ENCODE measurements at places on chromosomes 12 and 14. TPM values are rescaled to one million over a fixed set of nuclear protein-coding genes. Genes with fewer than 3 reads are reported as not detected.

- H3K27me3 ChIP-seq, result no peaks in the 10 kb centered on the region
- H3K4me3 ChIP-seq, result no peak overlapping the region
- no peaks in the 10 kb centered on the region for H3K36me3 ChIP-seq
- no peak for DNase-seq
- no peak overlapping the region for H3K27ac ChIP-seq
Observed at GRCh38 chr12:31362115-31362758, 36.3 kb upstream of the SINHCAF start.

DNA sequence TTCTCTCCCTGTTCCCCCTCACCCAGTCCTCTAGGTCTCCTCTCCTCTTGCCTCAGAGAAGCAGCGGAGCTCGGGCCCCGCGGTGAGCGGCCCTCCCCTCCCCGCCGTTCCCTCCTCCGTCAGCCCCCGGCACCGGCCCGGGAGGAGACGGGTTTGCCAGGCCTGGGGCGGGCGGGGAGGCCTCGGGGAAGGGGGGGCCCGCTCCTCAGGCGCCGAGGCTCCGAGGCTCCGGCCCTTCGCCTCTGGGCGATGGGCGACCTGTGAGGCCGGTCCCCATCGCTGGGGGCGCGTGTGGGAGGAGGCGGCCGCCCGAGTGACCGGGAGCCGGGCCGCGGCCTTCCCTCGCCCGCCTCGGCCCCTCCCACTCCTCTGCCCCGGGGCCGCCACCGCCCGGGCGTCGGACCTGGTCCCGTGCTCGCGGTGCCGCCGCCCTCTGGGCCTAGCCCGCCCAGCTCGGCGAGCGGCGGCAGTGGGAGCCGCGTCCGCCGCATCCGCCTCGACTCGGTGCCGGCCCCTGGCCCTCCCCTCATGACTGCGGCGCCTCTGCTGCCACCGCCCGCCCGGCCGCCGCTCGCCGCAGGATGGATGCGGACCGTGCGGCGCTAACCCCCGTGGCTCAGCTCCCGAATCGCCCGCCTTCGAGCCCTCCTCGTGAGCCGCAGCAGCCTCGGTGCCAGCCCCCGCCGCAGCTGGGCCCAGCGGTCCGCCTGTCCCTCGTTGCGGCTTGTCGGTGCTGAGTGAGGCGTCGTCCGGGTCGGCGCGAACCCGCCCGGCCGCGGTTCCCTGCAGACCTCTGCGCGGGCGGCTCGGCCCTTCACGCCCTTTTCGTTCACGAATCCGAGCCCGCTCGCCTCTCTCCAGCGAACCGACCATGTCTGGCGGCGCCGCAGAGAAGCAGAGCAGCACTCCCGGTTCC is 574 bp downstream of the WNK1 start:
- no peaks in the 10 kb centered on the region for H3K36me3 ChIP-seq
- no peaks in the 10 kb centered on the region for H3K4me1 ChIP-seq
- peak overlapping the region; percentile 72 for H3K4me3 ChIP-seq
- no peak for DNase-seq
- no peaks in the 10 kb centered on the region for H3K27me3 ChIP-seq

- H3K4me1 ChIP-seq, result no peaks in the 10 kb centered on the region
- H3K36me3 ChIP-seq, result no peaks in the 10 kb centered on the region
- H3K27ac ChIP-seq, result no peak overlapping the region
- H3K4me3 ChIP-seq, result no peak overlapping the region
Observed at GRCh38 chr14:45680531-45680930, 427.5 kb upstream of the MIS18BP1 start.

DNA sequence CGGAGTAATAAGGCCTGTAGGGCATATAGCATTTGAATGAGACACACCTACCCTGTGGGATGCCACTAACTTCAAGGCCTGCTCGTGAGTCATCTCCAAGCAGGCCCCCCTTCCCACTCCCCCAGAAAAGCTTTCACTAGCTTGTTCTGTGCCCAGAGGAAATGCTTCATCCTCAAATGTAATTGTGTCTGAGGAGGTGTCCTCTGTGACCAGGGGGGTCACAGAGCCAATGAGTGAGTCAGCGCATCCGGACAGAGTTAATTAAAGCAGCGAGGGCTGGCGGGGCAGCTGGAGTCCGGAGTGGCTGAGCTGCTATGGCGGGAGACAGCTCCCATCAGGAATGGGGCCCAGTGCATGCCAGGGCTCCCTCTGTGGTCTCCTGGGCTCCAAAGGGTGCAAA is 27.0 kb upstream of the ESRRB start:
- no peak overlapping the region for H3K4me3 ChIP-seq
- no peak overlapping the region for H3K27ac ChIP-seq
- DNase-seq, result peak; percentile 22

The SLC10A1 gene
- not detected for total RNA-seq

- no peak for DNase-seq
- H3K36me3 ChIP-seq, result no peaks in the 10 kb centered on the region
- H3K4me1 ChIP-seq, result no peaks in the 10 kb centered on the region
- H3K4me3 ChIP-seq, result no peak overlapping the region
Observed at GRCh38 chr14:53596853-53597525, 359.6 kb downstream of the BMP4 start.

DNA sequence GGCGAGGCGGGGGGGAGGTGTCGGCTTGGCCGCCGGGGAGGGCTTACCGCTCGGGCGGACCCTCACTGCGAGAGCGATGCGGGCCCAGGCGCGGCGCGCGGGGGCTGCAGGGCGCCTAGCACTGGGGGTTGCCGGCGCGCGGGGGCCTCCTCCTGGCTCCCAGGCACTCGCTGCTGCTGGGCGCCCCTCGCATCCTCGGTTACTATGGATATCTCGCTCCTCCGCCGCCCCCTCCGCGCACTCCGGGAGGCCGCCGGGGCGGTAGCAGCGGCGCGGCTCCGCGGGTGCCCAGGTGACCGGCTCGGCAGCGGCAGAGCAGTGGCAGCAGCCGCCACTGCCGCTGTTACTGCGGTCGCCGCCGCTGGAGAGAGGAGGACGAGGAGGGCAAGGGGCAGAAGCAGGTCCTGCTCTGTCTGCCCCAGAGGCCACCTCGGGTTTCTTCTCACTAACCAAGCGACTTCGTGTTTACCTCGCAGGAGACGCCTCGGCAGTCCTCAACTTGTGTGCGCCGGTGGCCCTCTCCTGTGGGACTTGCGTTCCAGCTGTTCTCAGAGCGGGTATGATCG is 250.1 kb downstream of the APAF1 start:
- peaks cover 15% of the 10 kb centered on the region for H3K27me3 ChIP-seq
- H3K27ac ChIP-seq, result no peak overlapping the region
- DNase-seq, result no peak
- no peaks in the 10 kb centered on the region for H3K4me1 ChIP-seq

DNA sequence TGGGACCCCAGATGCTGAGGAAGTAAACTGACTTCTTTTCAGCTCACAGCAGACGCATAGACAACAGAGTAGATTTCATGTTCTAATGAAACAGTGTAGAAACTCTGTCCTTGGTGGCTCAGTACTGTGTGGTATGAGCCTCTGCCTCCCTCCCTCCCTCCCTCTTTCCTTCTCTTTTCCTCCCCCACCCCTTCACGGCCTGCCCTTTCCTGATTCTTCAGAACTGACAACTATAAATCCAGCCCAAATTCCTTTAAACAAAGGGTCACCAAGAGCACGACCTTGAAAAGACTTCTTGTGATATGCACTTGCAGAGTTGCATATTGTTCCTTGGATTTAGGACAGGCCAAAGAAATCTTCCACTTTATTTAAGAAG is 164.0 kb downstream of the ETV6 start:
- H3K4me1 ChIP-seq, result no peaks in the 10 kb centered on the region
- H3K4me3 ChIP-seq, result no peak overlapping the region
- no peak for DNase-seq
- H3K27ac ChIP-seq, result peak overlapping the region; percentile 76
- no peaks in the 10 kb centered on the region for H3K27me3 ChIP-seq
- no peaks in the 10 kb centered on the region for H3K36me3 ChIP-seq

- no peak overlapping the region for H3K4me3 ChIP-seq
- peak overlapping the region; percentile 27 for H3K27ac ChIP-seq
- no peak for DNase-seq
- no peaks in the 10 kb centered on the region for H3K36me3 ChIP-seq
Observed at GRCh38 chr12:27580561-27581330, 56.7 kb downstream of the PPFIBP1 start.

GRCh38 chr14:81536241-81536771 is 2.7 kb upstream of the SEL1L start:
- no peak overlapping the region for H3K4me3 ChIP-seq
- H3K4me1 ChIP-seq, result peaks cover 5% of the 10 kb centered on the region
- H3K36me3 ChIP-seq, result no peaks in the 10 kb centered on the region
- H3K27me3 ChIP-seq, result no peaks in the 10 kb centered on the region
- H3K27ac ChIP-seq, result no peak overlapping the region
- DNase-seq, result no peak

The SPTSSA gene
- 34.1 TPM for total RNA-seq

- H3K36me3 ChIP-seq, result no peaks in the 10 kb centered on the region
- no peak for DNase-seq
- no peak overlapping the region for H3K4me3 ChIP-seq
- H3K27me3 ChIP-seq, result no peaks in the 10 kb centered on the region
- no peak overlapping the region for H3K27ac ChIP-seq
- no peaks in the 10 kb centered on the region for H3K4me1 ChIP-seq
Observed at GRCh38 chr14:105204206-105204930, 23.3 kb upstream of the NUDT14 start.

- H3K36me3 ChIP-seq, result no peaks in the 10 kb centered on the region
- no peaks in the 10 kb centered on the region for H3K4me1 ChIP-seq
- H3K4me3 ChIP-seq, result no peak overlapping the region
Observed at GRCh38 chr12:11623382-11623781, 26.1 kb upstream of the ETV6 start.

DNA sequence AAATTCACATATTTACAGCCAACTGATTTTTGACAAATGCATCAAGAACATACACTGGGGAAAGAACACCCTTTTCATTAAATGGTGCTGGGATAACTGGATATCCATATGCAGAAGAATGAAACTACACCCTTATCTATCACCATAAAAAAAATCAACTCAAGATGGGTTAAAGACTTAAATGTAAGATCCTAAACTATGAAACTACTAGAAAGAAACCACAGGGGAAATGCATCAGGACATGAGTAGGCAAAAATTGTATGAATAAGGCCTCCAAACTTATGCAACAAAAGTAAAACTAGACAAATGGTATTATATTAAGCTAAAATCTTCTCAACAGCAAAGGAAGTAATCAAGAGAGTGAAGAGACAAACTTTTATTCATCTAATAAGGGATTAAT is 242.6 kb downstream of the CPNE8 start:
- H3K36me3 ChIP-seq, result no peaks in the 10 kb centered on the region
- H3K4me3 ChIP-seq, result no peak overlapping the region
- H3K27me3 ChIP-seq, result no peaks in the 10 kb centered on the region

GRCh38 chr12:72089678-72090077 is 151.0 kb downstream of the TPH2 start:
- no peak overlapping the region for H3K27ac ChIP-seq
- no peaks in the 10 kb centered on the region for H3K4me1 ChIP-seq
- no peaks in the 10 kb centered on the region for H3K27me3 ChIP-seq
- no peaks in the 10 kb centered on the region for H3K36me3 ChIP-seq

GRCh38 chr12:91023326-91024004 is 18.7 kb upstream of the EPYC start:
- no peaks in the 10 kb centered on the region for H3K4me1 ChIP-seq
- H3K36me3 ChIP-seq, result no peaks in the 10 kb centered on the region
- no peaks in the 10 kb centered on the region for H3K27me3 ChIP-seq
- DNase-seq, result no peak

The GPX2 gene
- not detected for total RNA-seq

- H3K27ac ChIP-seq, result no peak overlapping the region
- H3K36me3 ChIP-seq, result no peaks in the 10 kb centered on the region
- H3K27me3 ChIP-seq, result no peaks in the 10 kb centered on the region
- no peak overlapping the region for H3K4me3 ChIP-seq
- no peaks in the 10 kb centered on the region for H3K4me1 ChIP-seq
- DNase-seq, result no peak
Observed at GRCh38 chr14:71290960-71291466, 383.8 kb downstream of the PCNX1 start.

The STRAP gene
- total RNA-seq, result 65.8 TPM

GRCh38 chr14:51533160-51533559 is 118.5 kb upstream of the FRMD6 start:
- no peaks in the 10 kb centered on the region for H3K27me3 ChIP-seq
- H3K4me1 ChIP-seq, result no peaks in the 10 kb centered on the region
- no peak for DNase-seq
- no peak overlapping the region for H3K4me3 ChIP-seq
- peak overlapping the region; percentile 35 for H3K27ac ChIP-seq

The KRT73 gene
- not detected for total RNA-seq

DNA sequence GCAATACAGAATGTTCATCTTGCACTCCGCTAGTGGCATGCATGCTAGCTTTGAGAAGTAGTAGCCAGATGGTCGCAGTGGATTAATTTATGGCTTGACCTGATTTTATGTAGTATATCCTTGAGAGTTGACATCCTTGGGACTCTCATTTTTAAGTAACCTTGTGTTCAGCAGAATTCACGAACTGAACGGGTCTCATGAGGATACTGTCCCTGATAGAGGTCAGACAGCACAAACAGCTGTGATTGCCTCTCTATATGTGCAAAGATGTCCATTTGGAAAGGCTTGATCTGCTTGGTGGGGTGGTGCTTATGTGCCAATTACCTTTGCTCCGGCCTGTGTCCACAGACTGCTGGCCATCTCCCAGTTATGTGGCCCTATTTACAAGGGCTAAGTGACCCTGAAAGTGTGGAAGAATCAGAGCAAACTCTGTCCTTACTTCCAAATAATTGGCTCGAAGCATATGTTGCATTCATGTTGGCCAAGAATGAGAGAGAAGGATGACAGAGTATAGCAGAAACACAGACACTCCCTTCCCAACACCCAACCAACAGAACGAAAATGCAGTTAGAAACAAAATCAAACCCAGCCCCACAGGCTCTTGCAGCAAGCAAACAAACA is 167.1 kb downstream of the CRADD start:
- H3K27ac ChIP-seq, result no peak overlapping the region
- H3K4me1 ChIP-seq, result peaks cover 3% of the 10 kb centered on the region
- H3K36me3 ChIP-seq, result no peaks in the 10 kb centered on the region
- DNase-seq, result no peak

The APOF gene
- total RNA-seq, result not detected

The CYP27B1 gene
- total RNA-seq, result not detected

DNA sequence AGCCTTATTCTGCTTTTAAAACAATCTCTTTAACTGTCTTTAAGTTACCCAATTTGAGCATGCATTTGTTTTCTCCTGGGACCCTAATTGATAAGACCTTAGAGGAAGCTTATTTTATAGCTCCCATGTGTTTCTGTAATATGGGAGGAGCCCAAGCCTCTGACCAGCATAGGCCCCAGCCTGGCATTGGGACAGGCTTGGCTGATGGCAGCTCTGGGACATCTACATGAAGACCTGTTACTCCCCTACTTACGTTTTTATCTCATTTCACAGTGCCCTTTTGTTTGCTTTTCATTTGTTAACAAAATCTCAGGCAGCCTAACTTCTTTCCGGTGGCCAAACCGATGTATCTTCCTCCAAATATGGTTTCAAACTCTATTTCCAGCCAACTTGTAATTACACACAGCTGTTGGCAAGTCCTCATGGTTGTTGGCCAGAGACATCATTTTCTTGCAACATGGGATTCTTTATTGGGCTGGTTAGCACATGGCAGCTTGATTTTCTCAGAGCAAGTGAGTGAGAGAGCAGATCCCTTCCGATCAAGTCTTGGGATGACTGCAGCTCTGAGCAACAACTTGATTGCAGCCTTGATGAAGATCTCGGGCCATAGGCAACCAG is 1117.5 kb downstream of the AACS start:
- no peaks in the 10 kb centered on the region for H3K36me3 ChIP-seq
- DNase-seq, result no peak
- no peaks in the 10 kb centered on the region for H3K4me1 ChIP-seq
- H3K27me3 ChIP-seq, result no peaks in the 10 kb centered on the region
- no peak overlapping the region for H3K4me3 ChIP-seq
- H3K27ac ChIP-seq, result no peak overlapping the region

The PTPRB gene
- total RNA-seq, result 87.6 TPM

Measured in uterus (tissue), 4 donors.